ENCODE measurements at places on chromosomes 11 and 22. TPM values are rescaled to one million over a fixed set of nuclear protein-coding genes. Genes with fewer than 3 reads are reported as not detected.
A peak's percentile ranks its signal among the peaks of the same experiment; 100 is the strongest.

OAF gene
- 0.24 TPM for polyA plus RNA-seq

KDELR3 gene
- polyA plus RNA-seq = 0.32 TPM

NAT10 gene
- polyA plus RNA-seq = 89.5 TPM

CHADL gene
- polyA plus RNA-seq = not detected

PTPN5 gene
- not detected for polyA plus RNA-seq

TBX10 gene
- polyA plus RNA-seq = not detected

PNPLA5 gene
- polyA plus RNA-seq = not detected

OR2AG1 gene
- polyA plus RNA-seq = not detected

SPTBN2 gene
- not detected for polyA plus RNA-seq

CCDC88B gene
- polyA plus RNA-seq = 13.6 TPM

OSBP2 gene
- 3.2 TPM for polyA plus RNA-seq

SLC22A25 gene
- not detected for polyA plus RNA-seq

GRCh38 chr22:50072714-50073538 is 12.3 kb downstream of the MLC1 start:
- H3K27ac ChIP-seq = no peak overlapping the region
- H3K27me3 ChIP-seq = no peaks in the 10 kb centered on the region
- no peaks in the 10 kb centered on the region for H3K4me1 ChIP-seq
- no peak overlapping the region for H3K4me3 ChIP-seq
- DNase-seq = no peak
- no peaks in the 10 kb centered on the region for H3K36me3 ChIP-seq

GRCh38 chr11:118318124-118318523 is 13.6 kb downstream of the CD3E start:
- peaks cover 31% of the 10 kb centered on the region for H3K4me1 ChIP-seq
- no peak overlapping the region for H3K4me3 ChIP-seq
- no peaks in the 10 kb centered on the region for H3K27me3 ChIP-seq
- H3K36me3 ChIP-seq = no peaks in the 10 kb centered on the region
- no peak overlapping the region for H3K27ac ChIP-seq
- DNase-seq = no peak

- H3K27ac ChIP-seq = no peak overlapping the region
- no peaks in the 10 kb centered on the region for H3K36me3 ChIP-seq
- DNase-seq = no peak
- H3K4me1 ChIP-seq = no peaks in the 10 kb centered on the region
- H3K27me3 ChIP-seq = no peaks in the 10 kb centered on the region
- H3K4me3 ChIP-seq = no peak overlapping the region
Observed at GRCh38 chr11:46972343-46972742, 35.8 kb downstream of the CSTPP1 start.

GRCh38 chr11:112884012-112884767 is 77.0 kb upstream of the NCAM1 start:
- H3K4me3 ChIP-seq = no peak overlapping the region
- no peaks in the 10 kb centered on the region for H3K27me3 ChIP-seq
- DNase-seq = no peak

- H3K27me3 ChIP-seq = no peaks in the 10 kb centered on the region
- no peaks in the 10 kb centered on the region for H3K4me1 ChIP-seq
- no peak overlapping the region for H3K27ac ChIP-seq
- no peak overlapping the region for H3K4me3 ChIP-seq
- H3K36me3 ChIP-seq = peaks cover 36% of the 10 kb centered on the region
Observed at GRCh38 chr11:118768690-118769089, 22.3 kb downstream of the DDX6 start.

DNA sequence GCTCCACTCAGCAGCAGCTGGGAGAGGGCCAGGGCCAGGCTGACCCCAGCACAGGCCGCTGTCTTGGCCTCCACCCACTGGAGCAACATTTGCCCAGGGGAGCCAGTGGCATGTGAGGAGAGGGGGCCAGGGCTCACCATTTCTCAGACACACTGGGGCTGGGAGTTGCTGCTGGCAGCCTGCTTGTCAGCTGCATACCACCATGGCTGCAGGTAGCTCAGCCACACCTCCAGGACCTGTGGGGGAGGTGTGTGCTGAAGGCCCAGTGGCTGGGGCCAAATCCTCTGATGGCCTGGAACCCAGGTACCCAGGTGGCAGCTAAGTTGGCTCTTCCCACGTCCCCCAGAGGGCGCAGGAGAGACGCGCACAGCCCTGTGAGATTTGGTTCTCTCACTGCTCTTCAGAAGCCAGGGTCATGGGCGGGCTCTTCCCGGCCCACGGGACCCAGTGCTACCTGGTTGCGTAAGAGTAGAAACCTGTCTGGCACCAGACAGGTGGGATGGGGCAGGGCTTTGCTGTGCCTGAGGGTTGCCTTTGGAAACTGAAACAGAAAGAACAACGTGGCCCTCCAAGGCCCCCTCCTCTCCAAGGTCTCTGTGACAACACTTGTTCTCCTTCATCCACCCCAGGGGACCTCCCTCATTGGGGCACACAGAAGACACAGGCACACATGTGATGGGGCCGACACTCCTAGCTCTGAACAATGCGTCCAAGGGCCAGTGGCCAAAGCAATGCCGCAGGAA is 98.8 kb downstream of the MED15 start:
- H3K36me3 ChIP-seq = no peaks in the 10 kb centered on the region
- H3K27me3 ChIP-seq = no peaks in the 10 kb centered on the region
- peaks cover 18% of the 10 kb centered on the region for H3K4me1 ChIP-seq
- DNase-seq = no peak
- H3K4me3 ChIP-seq = no peak overlapping the region
- H3K27ac ChIP-seq = no peak overlapping the region

DNA sequence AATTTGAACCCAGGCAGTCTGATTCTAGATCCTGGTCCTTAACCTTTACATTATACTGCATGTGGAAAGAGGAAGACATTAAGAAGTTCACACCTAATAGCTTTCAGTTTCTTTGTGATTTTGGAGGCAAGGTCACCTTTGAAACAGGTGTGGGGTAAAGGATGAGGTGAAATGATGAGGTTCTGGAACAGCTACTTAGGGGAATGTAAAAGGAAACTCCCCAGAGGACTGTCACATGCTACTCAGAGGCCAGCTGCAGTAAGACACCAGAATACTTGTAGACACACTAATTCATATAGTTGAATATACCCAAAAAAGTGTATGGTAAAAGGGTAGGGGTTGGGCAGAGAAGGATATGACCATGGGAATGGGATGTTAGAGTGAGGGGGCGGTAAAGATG is 5.4 kb downstream of the APIP start:
- H3K4me3 ChIP-seq = no peak overlapping the region
- DNase-seq = no peak
- H3K4me1 ChIP-seq = peaks cover 4% of the 10 kb centered on the region
- no peak overlapping the region for H3K27ac ChIP-seq

GRCh38 chr11:105368711-105369110 is 229.1 kb upstream of the CARD18 start:
- H3K27me3 ChIP-seq = no peaks in the 10 kb centered on the region
- H3K4me3 ChIP-seq = no peak overlapping the region
- H3K36me3 ChIP-seq = no peaks in the 10 kb centered on the region
- no peak for DNase-seq

GRCh38 chr22:30777587-30777986 is 82.9 kb downstream of the OSBP2 start:
- H3K27ac ChIP-seq = no peak overlapping the region
- H3K4me1 ChIP-seq = no peaks in the 10 kb centered on the region
- H3K36me3 ChIP-seq = no peaks in the 10 kb centered on the region
- H3K4me3 ChIP-seq = no peak overlapping the region
- H3K27me3 ChIP-seq = no peaks in the 10 kb centered on the region

DNA sequence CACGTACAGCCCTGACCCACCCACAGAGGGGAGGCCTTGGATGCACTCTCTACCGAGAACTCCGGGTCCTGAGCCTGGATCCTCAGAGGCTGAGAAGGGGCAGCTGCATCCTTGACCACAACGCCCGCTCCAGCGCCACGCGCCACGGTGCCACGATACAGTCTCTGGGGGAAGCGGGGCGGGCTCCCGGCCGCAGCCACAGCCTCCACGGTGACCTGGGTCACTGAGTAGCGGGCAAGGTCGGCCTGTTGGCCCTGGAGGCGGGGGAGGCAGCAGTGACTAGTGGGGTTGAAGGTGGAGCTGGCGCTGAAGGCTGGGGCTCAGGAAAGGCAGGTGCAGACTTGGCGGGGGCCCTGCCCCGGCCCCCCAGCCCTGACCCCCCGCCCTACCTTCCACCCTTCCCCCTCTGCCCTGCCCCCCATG is 3.9 kb upstream of the IRF7 start:
- H3K4me1 ChIP-seq = peaks cover 4% of the 10 kb centered on the region
- DNase-seq = no peak
- H3K27me3 ChIP-seq = no peaks in the 10 kb centered on the region
- H3K27ac ChIP-seq = no peak overlapping the region
- no peaks in the 10 kb centered on the region for H3K36me3 ChIP-seq
- H3K4me3 ChIP-seq = no peak overlapping the region

GRCh38 chr11:44255406-44256071 is 54.4 kb downstream of the ALX4 start:
- DNase-seq = no peak
- H3K27ac ChIP-seq = no peak overlapping the region
- no peaks in the 10 kb centered on the region for H3K27me3 ChIP-seq
- peaks cover 4% of the 10 kb centered on the region for H3K4me1 ChIP-seq
- no peak overlapping the region for H3K4me3 ChIP-seq
- no peaks in the 10 kb centered on the region for H3K36me3 ChIP-seq

DNA sequence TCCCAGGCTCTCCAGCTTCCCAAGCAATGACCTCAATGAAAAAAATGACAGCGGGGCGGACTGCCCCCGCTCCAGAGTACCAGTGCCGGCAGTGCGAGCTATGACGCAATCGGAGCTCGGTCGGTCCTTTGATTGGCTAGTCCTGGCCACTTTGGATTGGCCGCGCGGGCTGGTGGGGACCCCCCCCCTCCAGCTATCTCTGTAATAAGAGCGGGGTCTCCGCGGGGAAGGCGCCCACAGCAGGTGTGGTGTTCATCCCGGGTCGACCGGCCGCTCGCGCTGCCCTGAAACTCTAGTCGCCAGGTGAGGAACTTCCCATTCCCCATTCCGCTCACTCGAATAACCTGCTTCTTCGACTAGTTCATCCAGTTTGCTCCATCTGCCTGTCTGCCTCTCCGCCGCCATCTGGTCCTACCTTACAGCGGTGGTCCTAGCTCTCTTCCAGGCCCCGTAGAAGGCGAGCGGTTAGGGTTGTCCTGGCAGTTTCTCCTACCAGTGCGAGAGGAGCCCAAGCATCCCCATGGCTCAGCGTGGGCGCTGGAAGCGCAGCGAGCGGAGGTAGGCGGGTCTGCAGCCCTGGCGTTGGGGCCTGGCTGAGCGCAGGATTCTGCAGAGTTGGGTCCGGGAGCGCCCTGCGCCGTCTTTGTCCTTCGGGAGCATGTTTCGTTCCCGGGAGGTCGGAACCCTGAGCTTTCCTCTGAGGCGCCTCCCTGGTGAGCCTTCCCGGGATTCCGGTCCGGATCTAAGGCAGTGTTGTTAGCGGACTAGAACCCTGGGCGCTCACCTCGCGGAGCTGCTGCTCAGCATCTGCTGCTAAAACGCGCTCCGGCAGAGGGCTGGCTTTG is at the start of gene CALCB:
Gene CALCB, plus strand, starts transcription at position 233 of the 845 bp plus-strand sequence. CDS start 1,126 bp downstream, outside the sequence.
- no peaks in the 10 kb centered on the region for H3K4me1 ChIP-seq
- H3K27ac ChIP-seq = no peak within 1 kb of the TSS
- H3K4me3 ChIP-seq = no peak within 1 kb of the TSS
- H3K27me3 ChIP-seq = no peaks in the 10 kb centered on the region
- no peak for DNase-seq

DNA sequence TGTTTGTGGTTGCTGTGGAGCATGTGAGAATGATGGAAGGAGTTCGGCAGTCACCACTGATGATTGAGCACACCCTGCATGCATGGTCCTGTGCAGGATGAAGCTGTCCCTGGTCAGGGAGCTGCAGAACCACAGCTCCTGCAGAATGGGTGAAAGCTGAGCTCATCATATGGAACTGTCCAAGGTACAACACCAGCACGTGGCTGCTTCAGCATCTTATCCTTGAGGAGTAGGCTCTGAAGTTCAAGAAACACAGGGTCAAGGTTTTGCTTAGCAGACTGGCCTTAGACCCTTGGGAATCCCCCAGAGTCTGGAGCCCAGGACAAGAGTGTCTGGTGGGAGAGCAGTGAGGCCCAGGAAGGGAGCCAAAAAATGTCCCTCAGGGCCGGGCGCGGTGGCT is 182.4 kb upstream of the LARGE1 start:
- H3K27me3 ChIP-seq = no peaks in the 10 kb centered on the region
- H3K4me1 ChIP-seq = no peaks in the 10 kb centered on the region
- H3K36me3 ChIP-seq = no peaks in the 10 kb centered on the region
- H3K27ac ChIP-seq = no peak overlapping the region
- no peak overlapping the region for H3K4me3 ChIP-seq

- H3K36me3 ChIP-seq = no peaks in the 10 kb centered on the region
- no peaks in the 10 kb centered on the region for H3K27me3 ChIP-seq
- no peak overlapping the region for H3K27ac ChIP-seq
- DNase-seq = no peak
- no peaks in the 10 kb centered on the region for H3K4me1 ChIP-seq
Observed at GRCh38 chr22:27617214-27617881, 184.2 kb downstream of the MN1 start.

GRCh38 chr11:46012185-46012584 is 89.7 kb downstream of the LARGE2 start:
- no peak for DNase-seq
- H3K36me3 ChIP-seq = no peaks in the 10 kb centered on the region
- no peaks in the 10 kb centered on the region for H3K4me1 ChIP-seq
- no peak overlapping the region for H3K27ac ChIP-seq
- H3K27me3 ChIP-seq = no peaks in the 10 kb centered on the region
- no peak overlapping the region for H3K4me3 ChIP-seq

GRCh38 chr22:33418484-33418883 is 360.3 kb upstream of the SYN3 start:
- H3K4me3 ChIP-seq = no peak overlapping the region
- no peaks in the 10 kb centered on the region for H3K27me3 ChIP-seq
- no peaks in the 10 kb centered on the region for H3K36me3 ChIP-seq
- no peak overlapping the region for H3K27ac ChIP-seq
- no peaks in the 10 kb centered on the region for H3K4me1 ChIP-seq
- DNase-seq = no peak

GRCh38 chr22:43183496-43184277 is 3.2 kb downstream of the TTLL12 start:
- no peak overlapping the region for H3K27ac ChIP-seq
- H3K27me3 ChIP-seq = no peaks in the 10 kb centered on the region
- no peak for DNase-seq
- no peak overlapping the region for H3K4me3 ChIP-seq
- H3K36me3 ChIP-seq = peaks cover 7% of the 10 kb centered on the region
- H3K4me1 ChIP-seq = peaks cover 10% of the 10 kb centered on the region

GRCh38 chr11:117511931-117512539 is 184.4 kb downstream of the CEP164 start:
- no peak overlapping the region for H3K27ac ChIP-seq
- no peaks in the 10 kb centered on the region for H3K36me3 ChIP-seq
- H3K4me3 ChIP-seq = no peak overlapping the region
- DNase-seq = no peak
- H3K27me3 ChIP-seq = no peaks in the 10 kb centered on the region

- H3K27ac ChIP-seq = no peak overlapping the region
- no peaks in the 10 kb centered on the region for H3K27me3 ChIP-seq
- no peaks in the 10 kb centered on the region for H3K4me1 ChIP-seq
- H3K4me3 ChIP-seq = no peak overlapping the region
- no peak for DNase-seq
Observed at GRCh38 chr11:30432178-30432577, 109.3 kb downstream of the ARL14EP start.

GRCh38 chr11:67027483-67027930 is 4.6 kb downstream of the SYT12 start:
- no peak overlapping the region for H3K4me3 ChIP-seq
- peaks cover 63% of the 10 kb centered on the region for H3K4me1 ChIP-seq
- no peaks in the 10 kb centered on the region for H3K27me3 ChIP-seq
- no peaks in the 10 kb centered on the region for H3K36me3 ChIP-seq
- peak overlapping the region; percentile 27 for H3K27ac ChIP-seq
